ENCODE measurements at places on chromosomes 6 and 20.

DNA sequence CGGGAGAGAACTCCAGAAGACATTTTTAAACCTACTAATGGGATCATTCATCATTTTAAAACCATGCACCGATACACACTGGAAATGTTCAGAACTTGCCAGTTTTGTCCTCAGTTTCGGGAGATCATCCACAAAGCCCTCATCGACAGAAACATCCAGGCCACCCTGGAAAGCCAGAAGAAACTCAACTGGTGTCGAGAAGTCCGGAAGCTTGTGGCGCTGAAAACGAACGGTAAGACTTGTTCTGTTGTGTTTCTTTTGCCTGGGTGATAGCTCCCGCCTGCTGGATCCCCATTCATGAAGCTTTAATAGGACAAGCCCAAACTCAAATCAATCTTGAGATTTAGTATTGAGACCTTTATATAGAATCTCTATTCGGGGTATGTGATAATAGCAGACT lies 4.2 kb downstream of the TNFAIP3 start:
- DNase-seq = no peak

GRCh38 chr6:166757232-166758135 lies 130.4 kb upstream of the RPS6KA2 start:
- no peak for DNase-seq

DNA sequence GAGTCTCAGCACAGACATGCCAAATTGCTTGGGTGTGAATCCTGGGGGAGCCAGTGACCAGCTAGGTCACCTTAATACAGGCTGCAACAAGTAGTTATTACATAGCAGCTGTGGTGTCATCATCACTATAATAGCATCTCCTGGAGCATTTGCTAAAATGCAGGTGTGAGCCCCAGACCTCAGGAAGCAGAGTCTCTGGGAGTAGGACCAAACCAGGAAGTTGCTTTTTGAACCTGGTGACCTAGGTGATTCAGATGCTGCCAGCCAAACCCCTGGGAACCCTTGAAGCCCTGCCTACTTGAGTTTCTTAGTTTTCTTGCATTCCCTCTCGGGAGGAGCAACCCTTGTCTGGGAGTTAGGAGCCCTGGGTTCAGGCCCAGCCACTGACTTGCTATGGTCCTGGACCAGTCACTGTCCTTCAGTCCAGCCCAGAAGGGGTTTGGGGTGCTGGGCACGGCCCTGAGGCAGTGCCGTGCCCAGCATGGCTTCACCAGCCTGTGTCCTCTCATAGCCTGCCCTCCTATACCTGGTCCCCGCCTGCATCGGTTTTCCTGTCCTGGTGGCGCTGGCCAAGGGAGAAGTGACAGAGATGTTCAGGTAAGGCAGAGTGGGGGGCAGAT lies 39.3 kb upstream of the ID1 start:
- DNase-seq = no peak

- no peak for DNase-seq
These were observed 5.1 kb upstream of the HELZ2 start for GRCh38 chr20:63579017-63579694.

DNA sequence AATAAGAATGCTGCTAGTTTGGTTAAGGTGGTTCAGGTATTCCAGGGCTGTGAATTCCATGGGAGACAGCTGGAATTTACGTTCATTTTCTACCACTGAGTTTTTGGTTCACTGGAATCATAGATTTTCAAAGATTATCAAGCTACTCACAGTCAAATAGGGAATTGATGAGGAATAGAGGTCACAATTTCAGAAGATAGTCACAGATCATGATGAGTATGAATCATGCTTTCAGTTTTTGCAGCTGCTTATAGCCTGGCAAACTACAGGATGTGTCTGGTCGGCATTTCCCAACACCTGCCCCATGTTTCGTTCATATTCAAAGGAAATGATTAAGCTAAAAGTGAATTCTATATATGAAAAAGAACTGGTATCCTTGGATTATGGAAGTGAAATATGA lies 58.7 kb downstream of the BCKDHB start:
- no peak for DNase-seq

DNA sequence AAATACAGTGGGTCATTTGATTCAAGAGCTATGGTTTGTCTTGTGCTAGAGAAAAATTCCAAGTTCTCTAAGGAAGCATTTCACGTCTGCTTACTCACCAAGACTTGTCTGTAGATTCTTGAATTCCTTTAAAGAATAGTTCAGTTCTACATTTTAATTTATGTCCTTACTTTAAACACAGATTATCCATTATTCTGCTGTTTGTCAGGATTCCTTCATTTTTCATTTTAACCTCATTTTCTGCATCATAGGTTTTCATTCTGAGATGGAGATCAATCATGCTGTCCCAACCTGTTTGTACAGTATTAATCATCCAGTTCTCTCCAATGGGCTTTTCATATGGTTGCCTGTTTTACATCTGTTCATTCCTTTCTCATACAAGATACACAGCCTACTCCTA lies 24.5 kb upstream of the POPDC3 start:
- no peak for DNase-seq

- no peak for DNase-seq
These were observed 118.6 kb upstream of the CCDC28A start for GRCh38 chr6:138654715-138655634.

Data from brain (organoid and tissue), 16 donors.